Islet precursor cell (in vitro differentiated cells): ENCODE measurements at places on chromosomes 6 and 20.

GRCh38 chr6:154632119-154632518 is 101.1 kb upstream of the SCAF8 start:
- no peak for DNase-seq

GRCh38 chr6:26170951-26171841 is 84.0 kb downstream of the HFE start:
- DNase-seq: no peak

GRCh38 chr6:106334646-106335448 is 9.3 kb upstream of the ATG5 start:
- peak; percentile 68 for DNase-seq

GRCh38 chr6:151448623-151449022 is 3.3 kb downstream of the RMND1 start:
- no peak for DNase-seq

DNA sequence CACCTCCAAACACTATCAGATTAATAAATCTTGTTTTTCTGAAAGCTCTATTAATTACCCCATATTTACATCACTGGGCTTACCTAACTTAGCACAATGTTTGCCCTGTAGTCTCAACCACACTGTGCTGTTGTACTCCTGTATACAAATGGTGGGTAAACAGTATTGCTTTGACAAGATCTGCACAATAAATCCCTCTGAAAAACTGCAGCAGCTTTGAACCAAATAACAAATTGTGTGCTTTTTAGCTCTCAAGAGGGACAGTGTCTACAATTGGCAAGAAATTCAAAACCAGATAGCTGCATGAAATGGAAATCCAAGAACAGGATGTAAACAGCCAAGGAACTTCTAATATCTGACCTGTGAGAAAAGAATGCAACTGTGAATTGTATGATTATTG is 10.4 kb downstream of the KIF6 start:
- no peak for DNase-seq

GRCh38 chr20:4299216-4299615 is 283.9 kb upstream of the RNF24 start:
- DNase-seq: peak; percentile 7

DNA sequence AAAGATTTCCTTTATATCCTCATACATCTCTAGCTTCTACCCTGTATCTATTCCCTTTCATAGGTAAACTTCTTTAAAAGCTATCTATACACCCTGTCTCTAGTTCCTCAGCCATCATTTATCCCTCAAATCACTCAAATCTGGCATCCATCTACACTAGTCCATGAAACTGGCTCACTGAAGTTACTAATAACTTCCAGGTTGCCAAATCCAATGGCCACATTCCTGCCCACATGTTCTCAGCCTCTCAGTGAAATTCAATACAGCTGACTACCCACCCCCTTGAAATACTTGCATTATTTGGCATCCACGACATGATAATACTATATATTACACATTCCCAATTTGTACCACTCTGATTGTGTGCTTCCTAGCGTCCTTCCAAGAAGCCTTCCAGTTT is 8.7 kb downstream of the REPS1 start:
- DNase-seq: no peak

- DNase-seq: no peak
Measured at GRCh38 chr20:62888406-62888805, 26.8 kb upstream of the TCFL5 start.
